ENCODE measurements at places on chromosomes 16 and 17.

DNA sequence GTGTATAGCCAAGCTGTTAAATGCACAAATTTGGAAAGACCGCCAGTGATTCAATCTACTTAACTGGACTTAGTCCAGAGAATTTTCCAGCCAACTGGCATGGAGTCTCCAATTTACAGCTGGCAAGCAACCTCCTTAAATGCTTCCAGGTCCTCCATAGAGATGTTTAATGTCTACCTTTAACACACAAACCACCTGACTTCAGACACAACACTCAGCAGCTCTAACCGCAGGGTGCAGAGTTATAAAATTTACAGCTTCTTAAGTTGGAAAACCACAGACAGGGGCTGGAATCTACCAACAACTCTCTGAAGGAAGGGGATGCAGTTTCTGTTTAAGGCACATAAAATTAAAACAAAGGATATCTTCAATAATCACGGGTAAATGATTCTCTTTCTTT is 106.9 kb downstream of the SYCE1L start:
- H3K36me3 ChIP-seq, result no peaks in the 10 kb centered on the region
- peaks cover 16% of the 10 kb centered on the region for H3K4me1 ChIP-seq
- H3K27me3 ChIP-seq, result no peaks in the 10 kb centered on the region
- H3K27ac ChIP-seq, result no peak overlapping the region

- no peak overlapping the region for H3K4me3 ChIP-seq
- H3K36me3 ChIP-seq, result no peaks in the 10 kb centered on the region
- H3K4me1 ChIP-seq, result peaks cover 80% of the 10 kb centered on the region
- H3K27me3 ChIP-seq, result no peaks in the 10 kb centered on the region
- H3K27ac ChIP-seq, result peak overlapping the region; percentile 96
Measured at GRCh38 chr16:82657239-82657638, 30.5 kb downstream of the CDH13 start.

DNA sequence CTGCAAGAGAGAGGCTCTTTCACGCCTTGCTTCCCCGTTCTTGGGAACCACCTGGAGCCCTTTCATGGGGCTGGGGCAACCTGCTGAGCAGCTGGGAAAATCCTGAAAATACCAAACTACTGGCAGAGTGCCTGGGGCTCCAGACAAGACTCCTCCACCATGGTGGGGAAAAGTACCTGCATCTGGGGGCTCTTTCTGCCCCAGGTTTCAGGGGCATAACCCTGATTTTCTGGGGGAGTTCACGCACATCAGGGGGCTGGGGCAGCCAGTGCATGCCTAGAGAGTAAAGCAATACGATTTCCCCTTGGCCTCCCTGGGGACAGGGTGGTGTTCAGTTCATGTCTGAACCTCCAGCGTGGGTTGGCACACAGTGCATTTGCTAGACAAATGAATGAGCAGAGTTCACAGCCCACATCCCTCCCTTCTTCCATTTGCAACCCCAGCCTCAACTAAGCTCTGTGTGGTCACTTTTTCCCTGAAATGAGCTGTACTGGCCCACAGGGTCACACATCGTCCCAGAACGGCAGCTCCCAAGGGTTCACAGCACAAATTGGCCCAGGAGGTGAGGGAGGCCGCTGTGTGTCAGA is 5.2 kb upstream of the CDC42EP4 start:
- H3K4me3 ChIP-seq, result no peak overlapping the region
- no peak overlapping the region for H3K27ac ChIP-seq
- no peaks in the 10 kb centered on the region for H3K36me3 ChIP-seq
- H3K27me3 ChIP-seq, result no peaks in the 10 kb centered on the region

GRCh38 chr17:30377574-30378240 is 1.0 kb upstream of the CPD start:
- H3K36me3 ChIP-seq, result no peaks in the 10 kb centered on the region
- peak overlapping the region; percentile 64 for H3K27ac ChIP-seq
- peaks cover 36% of the 10 kb centered on the region for H3K4me1 ChIP-seq
- H3K27me3 ChIP-seq, result no peaks in the 10 kb centered on the region

DNA sequence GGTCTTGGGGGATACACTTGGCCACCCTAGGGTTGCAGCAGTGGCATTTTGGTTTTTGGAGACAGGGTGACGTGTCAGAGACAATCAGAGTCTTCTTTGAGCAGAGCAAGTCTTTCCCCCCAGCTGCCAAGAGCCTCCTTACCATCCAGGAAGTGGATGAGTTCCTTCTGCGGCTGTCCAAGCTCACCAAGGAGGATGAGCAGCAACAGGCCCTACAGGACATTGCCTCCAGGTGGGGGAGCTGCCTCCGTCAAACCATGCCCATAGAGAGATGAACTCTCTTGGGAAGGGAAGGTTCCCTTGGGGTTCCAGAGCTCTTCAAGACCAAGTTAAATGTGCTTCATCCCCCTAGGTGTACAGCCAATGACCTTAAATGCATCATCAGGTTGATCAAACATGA is 11.3 kb downstream of the LIG3 start:
- no peaks in the 10 kb centered on the region for H3K27me3 ChIP-seq
- H3K27ac ChIP-seq, result no peak overlapping the region
- H3K36me3 ChIP-seq, result peaks cover 61% of the 10 kb centered on the region
- no peak overlapping the region for H3K4me3 ChIP-seq
- DNase-seq, result no peak

- H3K36me3 ChIP-seq, result no peaks in the 10 kb centered on the region
- no peaks in the 10 kb centered on the region for H3K27me3 ChIP-seq
- H3K27ac ChIP-seq, result peak overlapping the region; percentile 96
- peaks cover 64% of the 10 kb centered on the region for H3K4me1 ChIP-seq
Measured at GRCh38 chr16:89325861-89326471, 108.5 kb downstream of the ZNF778 start.

- H3K36me3 ChIP-seq, result no peaks in the 10 kb centered on the region
- DNase-seq, result no peak
- H3K27me3 ChIP-seq, result no peaks in the 10 kb centered on the region
Measured at GRCh38 chr16:30429418-30429677, 482 bp downstream of the DCTPP1 start.

DNA sequence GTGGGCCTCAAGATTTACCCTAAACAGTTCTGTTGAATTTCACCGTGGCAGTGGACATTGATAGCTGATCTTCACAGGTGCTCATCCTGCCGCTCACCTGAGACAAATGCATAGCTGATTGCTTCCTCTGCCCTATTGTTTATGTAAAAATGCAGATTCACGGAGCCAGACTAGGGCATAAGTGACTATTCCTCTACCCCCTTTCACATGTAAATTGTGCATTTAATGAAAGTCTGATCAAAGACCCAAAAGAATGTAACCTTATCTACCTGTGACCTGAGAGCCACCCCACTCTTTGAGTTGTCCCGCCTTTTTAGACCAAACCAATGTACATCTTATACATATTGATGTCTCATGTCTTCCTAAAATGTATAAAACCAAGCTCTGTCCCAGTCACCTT is 312.4 kb upstream of the CDH5 start:
- no peaks in the 10 kb centered on the region for H3K27me3 ChIP-seq
- no peaks in the 10 kb centered on the region for H3K36me3 ChIP-seq
- DNase-seq, result no peak

DNA sequence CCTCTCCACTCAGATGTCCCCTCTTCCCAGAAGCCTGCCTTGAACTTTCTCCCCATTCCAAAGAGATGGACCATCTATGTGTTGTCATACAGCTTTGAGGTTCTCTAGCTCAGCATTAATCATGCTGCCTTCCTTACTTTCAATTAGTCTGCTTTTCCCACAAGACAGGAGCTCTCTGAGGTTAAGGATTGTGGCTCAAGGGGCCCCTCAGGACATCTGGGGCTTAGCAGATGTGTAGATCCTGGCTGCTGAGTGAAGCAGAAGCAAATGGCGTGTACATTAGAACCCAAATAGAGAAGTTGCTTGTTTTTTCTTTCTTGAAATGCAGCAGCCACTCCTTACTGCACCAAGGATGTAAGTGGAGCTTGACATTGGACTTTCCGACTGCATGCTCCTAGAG is 330.5 kb upstream of the TNRC6C start:
- no peak for DNase-seq
- H3K4me3 ChIP-seq, result no peak overlapping the region
- no peaks in the 10 kb centered on the region for H3K27me3 ChIP-seq
- H3K36me3 ChIP-seq, result no peaks in the 10 kb centered on the region
- H3K27ac ChIP-seq, result no peak overlapping the region

GRCh38 chr17:17084317-17084835 is 42.1 kb downstream of the MPRIP start:
- H3K27ac ChIP-seq, result peak overlapping the region; percentile 11
- H3K36me3 ChIP-seq, result peaks cover 66% of the 10 kb centered on the region
- H3K27me3 ChIP-seq, result no peaks in the 10 kb centered on the region

DNA sequence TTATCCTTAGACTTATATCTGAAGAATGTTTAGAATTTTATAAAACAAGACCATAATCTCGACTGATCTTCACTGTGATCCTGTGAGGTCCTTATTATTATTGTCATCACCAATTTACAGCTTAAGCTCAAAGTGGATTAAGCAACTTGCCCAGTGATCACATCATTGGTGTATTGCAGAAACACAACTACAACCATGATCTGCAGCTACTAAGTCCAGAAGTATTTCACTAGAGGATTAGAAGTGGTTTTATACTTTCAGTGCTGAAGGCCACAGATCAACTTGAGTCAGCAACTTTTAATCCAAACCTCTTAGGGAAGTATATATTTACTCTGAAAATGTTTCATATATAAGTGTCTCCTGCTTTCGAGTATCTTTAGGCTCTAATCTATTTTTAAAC is 624.3 kb upstream of the SOX9 start:
- no peak overlapping the region for H3K27ac ChIP-seq
- H3K27me3 ChIP-seq, result no peaks in the 10 kb centered on the region
- H3K4me1 ChIP-seq, result peaks cover 29% of the 10 kb centered on the region
- H3K4me3 ChIP-seq, result no peak overlapping the region
- DNase-seq, result peak; percentile 31

GRCh38 chr17:76561332-76561731 is 21.5 kb downstream of the PRCD start:
- peak overlapping the region; percentile 77 for H3K27ac ChIP-seq
- H3K4me3 ChIP-seq, result peak overlapping the region; percentile 30
- H3K27me3 ChIP-seq, result no peaks in the 10 kb centered on the region
- DNase-seq, result peak; percentile 58

GRCh38 chr16:61792194-61792909 is 243.9 kb downstream of the CDH8 start:
- H3K36me3 ChIP-seq, result no peaks in the 10 kb centered on the region
- no peaks in the 10 kb centered on the region for H3K4me1 ChIP-seq
- no peak overlapping the region for H3K4me3 ChIP-seq
- no peaks in the 10 kb centered on the region for H3K27me3 ChIP-seq
- no peak for DNase-seq
- H3K27ac ChIP-seq, result peak overlapping the region; percentile 65

GRCh38 chr16:8921347-8921984 is 39.3 kb downstream of the LITAFD start:
- DNase-seq, result no peak
- no peak overlapping the region for H3K27ac ChIP-seq
- no peak overlapping the region for H3K4me3 ChIP-seq
- no peaks in the 10 kb centered on the region for H3K27me3 ChIP-seq
- no peaks in the 10 kb centered on the region for H3K4me1 ChIP-seq

GRCh38 chr16:48734220-48734619 is 124.2 kb upstream of the N4BP1 start:
- no peaks in the 10 kb centered on the region for H3K4me1 ChIP-seq
- DNase-seq, result no peak
- no peak overlapping the region for H3K27ac ChIP-seq
- H3K36me3 ChIP-seq, result no peaks in the 10 kb centered on the region
- H3K4me3 ChIP-seq, result no peak overlapping the region

DNA sequence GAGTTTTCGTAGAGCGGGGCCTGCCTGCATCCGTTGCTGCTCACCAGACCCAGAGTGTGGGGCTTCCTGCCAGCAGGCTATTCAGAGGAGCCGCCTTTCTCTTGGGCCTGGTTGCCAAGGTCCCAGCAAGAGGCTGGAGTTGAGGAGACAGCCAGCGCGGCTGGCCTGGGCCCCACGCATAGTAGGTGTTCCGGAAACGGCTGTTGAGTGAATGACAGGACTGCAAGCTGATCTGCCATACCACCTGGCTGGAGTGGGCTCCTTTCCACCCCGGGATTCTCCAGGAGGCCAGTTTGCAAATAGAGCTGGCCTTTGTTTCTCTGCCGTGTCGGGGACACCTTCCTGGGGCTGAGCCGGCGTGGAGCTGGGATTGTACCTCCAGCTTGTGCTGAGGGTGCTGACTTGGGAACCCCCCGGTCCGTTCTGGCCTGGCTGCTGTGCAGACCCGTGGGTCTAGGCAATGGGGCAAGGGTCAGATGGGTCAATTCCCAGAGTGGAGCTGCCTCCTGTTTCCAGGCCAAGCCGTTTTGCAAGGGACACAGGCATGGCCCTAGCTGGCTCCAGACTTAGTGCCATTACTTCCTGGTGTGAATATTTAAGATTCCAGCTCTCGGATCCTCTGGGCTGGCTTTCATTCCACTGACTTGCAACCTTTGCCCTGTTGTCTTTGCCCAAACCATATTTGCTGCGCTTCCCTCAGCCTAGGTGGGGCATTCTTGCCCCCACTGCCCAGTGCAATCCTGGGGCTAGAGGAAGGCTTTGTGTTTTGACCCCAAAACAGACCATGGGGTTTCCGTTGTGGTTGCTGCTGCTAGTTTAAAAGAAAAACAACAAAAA is 68.8 kb downstream of the CMIP start:
- H3K4me1 ChIP-seq, result peaks cover 33% of the 10 kb centered on the region
- H3K27me3 ChIP-seq, result no peaks in the 10 kb centered on the region
- H3K4me3 ChIP-seq, result no peak overlapping the region
- no peak overlapping the region for H3K27ac ChIP-seq

GRCh38 chr17:16916557-16916920 is 55.4 kb downstream of the TNFRSF13B start:
- no peaks in the 10 kb centered on the region for H3K4me1 ChIP-seq
- no peak for DNase-seq
- no peaks in the 10 kb centered on the region for H3K36me3 ChIP-seq
- no peak overlapping the region for H3K27ac ChIP-seq

DNA sequence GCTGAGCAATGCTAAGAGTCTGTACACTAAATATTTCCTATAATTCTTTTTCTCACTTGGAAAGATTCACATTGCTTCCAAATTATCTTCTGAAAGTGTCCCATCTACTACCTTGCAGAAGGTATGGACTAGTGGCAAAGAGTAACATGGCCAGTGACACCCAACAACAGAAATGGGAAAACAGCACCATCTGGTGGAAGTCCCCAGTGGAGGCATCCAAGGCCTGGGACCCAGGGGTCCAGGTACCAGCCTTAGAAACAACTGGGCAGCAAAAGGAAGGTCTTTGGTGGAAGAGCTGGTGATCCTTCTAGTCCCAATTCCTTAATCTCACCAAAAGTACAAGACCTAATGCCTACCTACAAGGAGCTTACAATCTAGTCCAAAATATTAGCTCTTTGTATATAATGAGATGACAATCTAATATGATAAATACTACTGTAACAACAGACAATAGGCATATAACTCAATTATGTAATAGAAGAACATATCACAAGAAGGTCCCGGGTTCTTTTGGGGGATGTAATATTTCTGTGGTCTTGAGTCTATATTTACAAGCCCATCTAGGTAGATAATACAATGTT is 55.3 kb downstream of the SKAP1 start:
- no peaks in the 10 kb centered on the region for H3K4me1 ChIP-seq
- H3K27me3 ChIP-seq, result peaks cover 51% of the 10 kb centered on the region
- no peak overlapping the region for H3K4me3 ChIP-seq

Measured in osteoblast (primary cell).